ENCODE measurements at places on chromosomes 6 and 20.

DNA sequence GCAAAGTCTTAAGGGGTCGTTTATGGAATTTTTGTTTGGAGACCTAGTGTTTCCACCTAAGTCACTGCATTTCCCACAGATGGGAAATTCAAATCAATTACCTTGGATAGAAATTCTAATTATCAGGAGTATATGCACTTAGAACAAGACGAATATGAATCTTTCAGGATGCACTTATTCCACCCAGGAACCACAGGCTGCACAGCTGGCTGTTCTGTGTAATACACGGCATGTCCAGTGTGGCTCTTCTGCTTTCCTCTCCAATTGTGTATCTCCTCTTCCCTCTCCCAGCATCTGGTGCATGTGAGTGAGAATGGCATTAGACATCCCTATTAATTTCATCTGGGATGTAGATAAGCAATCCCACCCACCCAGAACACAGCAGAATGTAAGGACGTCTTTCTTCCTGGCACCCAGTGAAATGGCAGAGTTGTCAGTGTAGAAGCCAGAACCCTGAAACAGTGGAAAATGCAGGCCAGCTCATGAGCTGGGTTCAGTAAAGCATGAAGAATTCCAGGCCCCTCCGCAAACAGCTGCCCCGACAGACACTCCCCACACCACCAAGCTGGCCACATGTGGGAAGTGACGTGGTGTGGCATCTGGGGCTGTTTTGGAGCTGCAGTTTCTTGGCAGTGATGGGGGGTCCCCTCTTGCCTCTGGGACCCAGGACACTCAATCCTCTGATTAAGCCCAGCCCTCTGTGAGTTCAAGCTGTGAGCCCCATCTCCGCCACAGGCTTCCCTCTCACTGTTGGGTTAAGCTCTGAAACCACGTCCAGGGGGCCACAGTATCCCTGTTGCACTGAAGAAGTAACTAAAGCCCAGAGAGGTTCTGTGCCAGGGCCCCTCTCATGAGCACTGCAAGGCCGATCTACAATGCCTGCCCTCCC lies 180.1 kb upstream of the CST7 start:
- no peak for DNase-seq

DNA sequence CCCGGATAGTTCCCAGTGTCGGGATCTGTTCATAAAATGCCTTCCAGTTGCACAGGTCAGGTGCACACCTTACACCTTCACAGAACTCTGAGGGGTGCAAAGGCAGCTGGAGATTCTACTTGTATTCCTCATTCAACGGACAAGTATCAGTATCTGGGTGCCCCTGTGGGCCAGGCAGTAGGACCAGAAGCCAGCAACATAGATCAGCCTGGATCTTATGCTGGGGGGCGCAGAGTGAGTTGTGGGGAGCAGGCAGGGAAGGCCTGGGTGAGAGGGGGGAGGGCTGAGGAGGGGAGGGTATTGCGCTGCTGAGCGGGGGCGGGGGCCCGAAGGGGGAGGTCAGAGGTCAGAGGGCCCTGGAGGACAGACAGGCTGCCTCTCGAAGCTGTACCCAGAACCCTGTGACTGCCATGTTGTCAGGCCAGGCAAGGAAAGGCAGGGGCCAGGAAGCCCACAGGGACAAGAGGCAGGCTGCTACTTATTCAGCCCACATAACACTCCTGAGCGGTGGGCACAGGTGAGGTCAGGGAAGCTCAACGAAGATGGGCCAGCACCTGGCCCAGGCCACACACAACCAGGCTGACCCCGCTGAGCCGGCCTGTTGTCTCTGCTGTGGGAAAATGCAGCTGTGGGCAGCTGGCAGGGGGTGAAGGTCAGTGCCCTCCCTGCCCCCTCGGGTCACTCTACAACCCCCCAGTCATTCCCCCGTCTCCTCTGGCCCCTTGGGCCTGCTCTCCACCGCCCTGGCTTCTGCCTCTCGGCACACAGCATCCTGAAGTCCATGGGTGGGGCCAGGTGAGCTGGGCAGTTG lies 1.1 kb downstream of the OPRL1 start:
- no peak for DNase-seq

DNA sequence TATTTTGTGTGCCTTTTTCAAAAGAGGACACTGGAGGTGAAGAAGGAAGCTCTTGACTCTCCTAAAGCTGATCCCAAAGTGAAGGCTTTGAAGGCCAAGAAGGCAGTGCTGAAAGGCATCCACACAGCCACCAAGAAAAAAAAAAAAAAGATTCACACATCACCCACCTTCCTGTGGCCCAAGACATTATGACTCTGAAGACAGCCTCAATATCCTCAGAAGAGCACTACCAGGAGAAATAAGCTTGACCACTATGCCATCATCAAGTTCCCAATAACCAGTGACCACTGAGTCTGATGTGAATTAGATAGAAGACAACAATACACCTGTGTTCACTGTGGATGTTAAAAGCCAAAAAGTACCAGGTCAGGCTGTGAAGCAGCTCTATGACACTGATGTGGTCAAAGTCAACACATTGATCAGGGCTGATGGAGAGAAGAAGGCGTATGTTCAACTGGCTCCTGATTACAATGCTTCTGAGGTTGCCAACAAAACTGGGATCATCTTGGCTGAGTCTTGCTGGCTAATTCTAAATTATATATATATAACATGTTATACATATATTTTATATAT lies 59.4 kb downstream of the PLCG1 start:
- no peak for DNase-seq

DNA sequence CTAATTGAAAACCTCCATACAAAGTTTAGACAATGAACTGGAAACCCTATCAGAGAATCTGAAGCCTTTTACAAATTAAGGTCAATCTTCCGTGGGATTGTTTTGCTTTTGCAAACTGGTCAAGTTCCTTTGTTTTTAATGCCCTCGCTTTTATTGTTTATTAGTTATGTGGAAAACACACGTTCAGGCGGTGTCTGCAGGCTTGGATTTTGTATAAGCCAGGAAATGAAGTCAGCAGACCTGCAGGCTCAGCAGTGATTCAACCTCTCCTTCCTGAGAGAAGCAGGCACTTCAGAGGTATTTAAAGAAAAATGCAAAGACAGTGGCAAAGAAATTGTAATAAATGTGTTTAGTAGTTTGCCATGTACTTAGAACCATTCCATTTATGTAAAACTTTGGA lies 103.4 kb upstream of the PDE10A start:
- DNase-seq, result no peak

DNA sequence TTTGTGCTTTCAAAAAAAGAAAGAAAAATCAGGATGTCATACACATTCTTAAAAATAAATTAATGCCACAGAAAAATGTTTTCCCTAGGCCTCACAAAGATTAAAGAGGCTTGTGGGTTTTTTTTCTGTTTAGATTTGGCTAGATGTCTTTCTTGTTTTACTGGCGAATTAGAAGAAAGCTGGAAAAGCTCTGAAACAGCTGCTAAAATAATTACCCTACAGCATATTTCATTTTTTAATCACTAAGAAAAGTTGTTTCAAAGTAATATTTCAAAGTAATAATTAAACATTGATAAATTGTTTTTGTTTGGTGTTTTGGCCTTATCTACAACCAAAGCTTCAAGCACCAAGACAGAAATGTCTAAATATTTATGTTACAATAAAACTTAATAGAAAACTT lies 3.7 kb upstream of the ENPP1 start:
- DNase-seq, result no peak

GRCh38 chr6:168558686-168559085 lies 117.7 kb downstream of the SMOC2 start:
- no peak for DNase-seq

GRCh38 chr6:16470502-16471221 lies 232.3 kb downstream of the GMPR start:
- no peak for DNase-seq

DNA sequence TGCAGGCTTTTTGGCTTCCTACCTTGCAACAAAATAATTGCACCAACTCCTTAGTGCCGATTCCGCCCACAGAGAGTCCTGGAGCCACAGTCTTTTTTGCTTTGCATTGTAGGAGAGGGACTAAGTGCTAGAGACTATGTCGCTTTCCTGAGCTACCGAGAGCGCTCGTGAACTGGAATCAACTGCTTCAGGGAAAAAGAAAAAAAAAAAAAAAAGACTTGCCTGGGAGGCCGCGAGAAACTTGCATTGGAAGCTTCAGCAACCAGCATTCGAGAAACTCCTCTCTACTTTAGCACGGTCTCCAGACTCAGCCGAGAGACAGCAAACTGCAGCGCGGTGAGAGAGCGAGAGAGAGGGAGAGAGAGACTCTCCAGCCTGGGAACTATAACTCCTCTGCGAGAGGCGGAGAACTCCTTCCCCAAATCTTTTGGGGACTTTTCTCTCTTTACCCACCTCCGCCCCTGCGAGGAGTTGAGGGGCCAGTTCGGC lies 420 bp downstream of the SOX4 start:
- no peak for DNase-seq

DNA sequence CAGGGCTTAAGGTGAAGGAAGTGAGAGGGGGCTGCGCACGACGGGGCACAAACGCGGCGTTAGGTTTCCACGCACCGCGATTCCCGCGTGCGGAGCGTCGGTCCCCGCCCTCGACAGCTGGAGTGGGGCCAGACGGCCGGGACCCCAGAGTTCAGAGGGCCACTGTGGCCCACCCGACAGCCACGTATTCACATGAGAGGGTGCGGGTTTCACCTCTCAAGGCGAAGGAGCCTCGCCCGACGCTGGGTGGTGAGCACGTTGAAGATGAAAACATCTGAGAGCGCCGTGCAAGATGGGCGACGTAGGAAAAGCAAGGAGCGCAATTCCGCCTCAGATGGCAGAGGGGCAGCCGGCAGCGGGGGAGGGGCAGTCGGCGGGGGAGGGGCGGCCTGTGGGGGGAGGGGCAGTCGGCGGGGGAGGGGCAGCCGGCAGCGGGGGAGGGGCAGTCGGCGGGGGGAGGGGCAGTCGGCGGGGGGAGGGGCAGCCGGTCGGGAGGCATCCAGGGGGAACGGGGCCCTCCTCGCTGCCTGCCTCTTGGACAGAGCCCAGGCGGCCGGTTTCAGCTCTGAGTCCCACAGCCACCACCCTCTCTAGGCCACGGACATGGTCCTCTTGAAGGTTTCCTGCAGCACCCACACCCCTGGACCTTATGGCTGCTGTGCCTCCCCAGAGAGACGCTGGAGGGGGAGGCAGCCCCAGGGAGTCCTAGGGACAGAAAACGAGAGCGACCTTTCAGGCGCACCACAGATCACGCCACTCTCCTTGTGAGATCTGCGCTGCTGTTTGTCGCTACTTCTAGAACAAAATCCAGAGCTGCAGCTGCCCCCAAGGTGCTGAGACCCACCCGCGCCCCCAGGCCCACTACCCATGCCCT lies 113.7 kb downstream of the DLL1 start:
- no peak for DNase-seq

- peak; percentile 67 for DNase-seq
Observed at GRCh38 chr6:7073821-7074525, 33.8 kb upstream of the RREB1 start.

DNA sequence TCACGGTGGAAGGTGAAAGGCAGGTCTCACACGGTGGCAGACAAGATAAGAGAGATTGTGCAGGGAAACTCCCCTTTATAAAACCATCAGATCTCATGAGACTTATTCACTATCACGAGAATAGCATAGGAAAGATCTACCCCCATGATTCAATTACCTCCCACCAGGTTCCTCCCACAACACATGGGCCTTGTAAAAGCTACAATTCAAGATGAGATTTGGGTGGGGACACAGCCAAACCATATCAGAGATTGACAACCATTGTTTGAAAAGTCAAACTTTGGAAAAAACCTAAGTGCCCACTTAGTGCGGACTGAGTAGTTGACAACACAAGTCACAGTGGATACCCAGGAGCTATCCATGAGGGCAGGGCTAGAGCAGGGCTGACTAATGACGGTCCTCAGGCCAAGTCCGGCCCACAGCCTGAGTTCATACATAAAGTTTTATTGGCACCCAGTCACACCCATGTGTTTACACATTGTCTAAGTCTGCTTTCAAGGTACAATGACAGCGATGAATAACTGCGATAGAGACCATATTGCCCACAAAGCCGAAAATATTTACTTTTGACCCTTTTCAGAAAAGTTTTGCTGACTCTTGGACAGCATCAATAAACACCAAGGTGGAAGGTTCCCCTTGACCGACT lies 33.8 kb upstream of the PMEPA1 start:
- no peak for DNase-seq

GRCh38 chr6:118618676-118619377 lies 32.6 kb downstream of the CEP85L start:
- DNase-seq, result peak; percentile 54

GRCh38 chr6:6866656-6867403 lies 240.9 kb upstream of the RREB1 start:
- no peak for DNase-seq

DNA sequence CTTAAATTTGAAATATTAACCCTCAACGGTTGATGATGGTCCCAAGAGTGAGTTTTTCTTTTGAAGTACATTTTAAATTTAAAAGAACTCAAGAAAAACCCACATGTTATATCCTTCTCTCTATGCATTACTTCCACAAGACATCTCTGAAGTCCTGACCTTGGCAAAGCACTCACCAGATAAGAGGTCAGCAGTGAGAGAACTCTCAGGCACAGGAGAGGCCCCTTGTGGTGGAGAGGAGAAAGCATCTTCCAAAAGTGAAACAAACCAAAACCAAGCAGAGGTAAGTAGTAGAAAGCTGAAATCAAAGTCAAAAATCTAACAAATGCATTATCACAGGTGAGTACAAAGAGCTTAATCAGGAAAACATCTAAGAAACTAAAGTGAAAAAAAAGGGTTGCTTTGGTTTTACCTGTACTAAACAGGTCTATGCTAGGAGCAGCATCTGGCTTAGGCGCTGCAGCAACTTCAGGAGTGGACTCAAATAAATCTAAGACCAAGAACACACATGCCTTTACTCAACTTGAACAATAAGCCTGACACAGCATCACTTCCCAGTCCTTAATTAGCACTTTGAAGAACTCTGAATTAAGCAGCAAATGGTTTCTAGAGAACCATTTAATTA lies 80.5 kb downstream of the PRSS35 start:
- DNase-seq, result no peak

DNA sequence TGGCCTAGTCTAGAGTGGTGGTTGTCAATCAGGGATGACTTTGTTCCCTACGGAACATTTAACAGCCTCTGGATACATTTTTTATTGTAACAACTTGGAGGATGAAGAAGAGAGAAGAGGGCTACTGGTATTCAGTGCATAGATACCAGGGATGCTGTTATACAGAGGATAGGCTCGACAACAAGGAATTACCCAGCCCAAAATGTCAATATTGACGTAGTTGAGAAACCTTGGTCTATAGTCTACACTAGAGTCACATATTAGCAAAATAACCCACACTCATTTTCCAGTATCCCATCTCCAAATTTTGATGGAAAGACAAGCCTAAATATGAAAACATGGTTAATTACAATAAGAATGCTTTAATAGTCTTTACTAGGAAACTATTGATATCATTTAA lies 195.1 kb downstream of the PKHD1 start:
- no peak for DNase-seq

Measured in CD4-positive, alpha-beta T cell treated with Interferon gamma for 1 hour (primary cell).